ENCODE measurements at places on chromosomes 3 and 15.

- no peak for DNase-seq
Observed at GRCh38 chr3:133469140-133469731, 69.4 kb downstream of the BFSP2 start.

- no peak for DNase-seq
Observed at GRCh38 chr3:31514570-31514969, 18.2 kb upstream of the STT3B start.

GRCh38 chr3:27729325-27729724 is 7.2 kb upstream of the EOMES start:
- DNase-seq = no peak

DNA sequence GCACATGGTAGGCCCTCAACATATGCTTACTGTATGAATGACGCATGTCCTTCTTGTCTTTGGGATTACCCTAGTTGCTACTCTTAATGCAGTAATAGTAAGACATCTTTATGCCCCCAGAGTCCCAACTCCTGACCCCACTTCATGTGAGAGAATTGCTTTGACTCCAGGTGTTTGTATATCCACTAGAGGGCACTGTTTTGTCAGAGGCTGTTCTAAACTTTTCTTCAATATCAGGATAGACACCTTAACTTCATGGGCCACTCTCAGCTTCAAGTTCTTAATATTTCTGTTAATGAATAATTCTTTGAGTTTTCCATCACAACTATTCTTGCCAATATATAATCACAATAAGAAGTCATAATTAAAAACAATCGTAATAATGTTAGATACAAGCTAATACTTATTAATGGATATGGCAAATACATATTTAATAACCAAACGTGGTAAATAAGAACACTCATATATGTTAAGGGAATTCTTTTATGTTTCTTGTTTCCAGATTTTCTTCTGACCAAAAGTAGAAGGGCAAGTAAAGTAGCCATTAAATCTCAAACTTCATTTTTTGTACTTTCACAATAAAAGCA is 337.2 kb upstream of the DNAJC19 start:
- no peak for DNase-seq

DNA sequence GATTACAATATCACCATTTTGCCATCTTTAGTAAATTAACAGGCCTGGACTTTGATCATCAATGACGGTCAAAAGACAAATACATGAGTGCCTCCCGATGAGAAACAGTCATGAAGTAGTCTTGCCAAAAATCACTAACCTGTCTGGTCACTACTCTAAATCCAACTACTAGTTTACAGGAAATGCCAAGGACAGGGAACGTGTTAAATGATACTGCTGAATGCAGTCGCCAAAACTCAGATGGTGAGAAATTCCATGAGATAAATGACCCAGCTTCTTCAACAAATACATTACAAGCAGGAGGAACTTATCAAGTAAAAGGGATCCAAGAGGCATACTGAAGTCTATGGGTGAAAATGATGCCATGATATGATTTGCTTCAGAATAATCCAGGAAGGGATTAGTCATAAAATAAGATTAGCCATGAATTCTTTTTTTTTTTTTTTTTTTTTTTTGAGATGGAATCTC is 35.8 kb upstream of the ATP13A3 start:
- no peak for DNase-seq

- peak; percentile 32 for DNase-seq
Observed at GRCh38 chr15:70584838-70585706, 178.3 kb downstream of the UACA start.

DNA sequence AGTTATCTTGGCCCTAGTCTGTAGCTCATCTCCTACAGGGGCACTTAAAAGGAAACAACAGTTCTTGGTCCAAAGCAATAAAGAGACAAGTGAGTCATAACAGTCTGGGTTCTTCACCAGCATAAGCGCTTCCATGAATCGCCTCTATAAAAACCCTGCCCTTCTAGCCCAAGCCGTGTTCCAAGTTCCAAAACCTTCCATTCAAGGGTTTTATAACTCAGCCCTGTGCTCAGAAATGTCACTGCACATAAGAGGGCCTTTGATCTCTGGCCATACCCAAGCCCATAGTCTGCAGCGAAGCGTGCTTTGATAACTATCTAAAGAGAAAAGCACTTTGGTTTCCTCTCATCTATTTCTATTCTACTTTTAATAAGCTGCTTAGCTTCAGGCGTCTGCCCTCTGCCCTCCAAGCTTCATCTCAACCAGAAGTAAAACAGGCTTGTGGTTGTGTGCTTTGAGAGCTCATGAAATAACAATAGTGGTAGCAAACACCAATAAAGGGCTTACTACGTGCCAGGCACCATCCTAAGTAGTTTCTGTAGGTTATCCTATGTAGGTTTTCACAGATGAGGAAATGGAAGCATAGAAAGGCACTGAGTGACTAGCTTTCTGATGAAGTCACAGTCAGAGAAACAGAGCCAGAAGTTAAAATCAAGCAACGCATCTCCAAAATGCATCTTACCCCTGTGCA is 64.0 kb upstream of the AKAP13 start:
- no peak for DNase-seq

GRCh38 chr3:194928831-194929577 is 243.3 kb downstream of the FAM43A start:
- DNase-seq = no peak

DNA sequence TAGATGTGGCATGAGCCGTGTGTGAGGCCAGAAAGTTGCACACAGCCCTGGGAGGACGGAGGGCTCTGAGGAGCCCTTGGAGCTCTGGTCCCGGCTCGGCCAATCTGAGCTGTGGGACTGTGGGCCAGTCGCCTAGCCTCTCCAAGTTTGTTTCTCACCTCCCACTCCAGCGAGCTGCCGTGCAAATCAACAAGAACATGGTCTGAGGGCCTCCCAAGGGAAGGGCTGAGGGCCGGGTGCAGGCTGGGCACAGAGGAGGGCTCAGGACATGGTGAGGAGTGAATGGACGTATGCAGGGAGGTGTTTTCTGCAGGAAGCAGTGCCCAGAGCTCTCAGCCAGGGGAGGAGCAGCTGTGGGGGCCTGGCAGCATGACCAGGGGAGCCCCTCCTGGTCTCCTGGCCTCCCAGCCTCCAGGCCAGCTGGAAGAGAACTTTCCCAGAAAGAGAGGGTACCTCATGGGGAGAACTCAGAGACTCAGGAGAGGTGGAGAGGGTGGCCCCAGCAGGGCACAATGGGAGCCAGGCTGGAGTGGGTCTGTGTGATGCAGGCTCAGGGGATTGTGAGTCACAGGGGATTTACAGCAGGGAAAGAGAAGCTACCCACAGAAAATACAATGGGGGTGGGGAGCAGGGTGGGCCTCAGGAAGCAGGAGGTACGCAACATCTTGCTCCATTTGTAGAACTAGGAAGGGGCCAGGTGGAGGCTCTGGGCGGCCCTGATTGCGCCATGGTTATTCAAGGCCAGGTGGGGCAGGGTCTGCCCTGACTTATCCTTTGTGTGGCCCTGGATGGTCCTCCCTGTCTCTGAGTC is 24.8 kb downstream of the PSTPIP1 start:
- DNase-seq = no peak

DNA sequence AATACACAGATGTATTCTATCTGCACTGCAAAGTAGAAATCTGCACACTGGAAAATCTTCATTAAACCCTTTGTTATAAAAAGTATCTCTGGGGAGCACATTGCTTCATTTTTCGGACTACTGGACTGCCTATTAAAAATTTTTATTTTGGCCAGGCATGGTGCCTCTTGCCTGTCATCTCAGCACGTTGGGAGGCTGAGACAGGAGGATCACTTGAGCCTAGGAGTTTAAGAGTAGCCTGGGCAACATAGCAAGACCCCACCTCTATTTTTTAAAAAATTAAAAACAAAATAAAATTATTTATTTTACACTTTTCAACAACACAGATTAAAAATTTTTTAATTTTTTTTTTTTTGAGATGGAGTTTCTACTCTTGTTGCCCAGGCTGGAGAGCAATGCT is 6.0 kb downstream of the SERP1 start:
- DNase-seq = no peak

DNA sequence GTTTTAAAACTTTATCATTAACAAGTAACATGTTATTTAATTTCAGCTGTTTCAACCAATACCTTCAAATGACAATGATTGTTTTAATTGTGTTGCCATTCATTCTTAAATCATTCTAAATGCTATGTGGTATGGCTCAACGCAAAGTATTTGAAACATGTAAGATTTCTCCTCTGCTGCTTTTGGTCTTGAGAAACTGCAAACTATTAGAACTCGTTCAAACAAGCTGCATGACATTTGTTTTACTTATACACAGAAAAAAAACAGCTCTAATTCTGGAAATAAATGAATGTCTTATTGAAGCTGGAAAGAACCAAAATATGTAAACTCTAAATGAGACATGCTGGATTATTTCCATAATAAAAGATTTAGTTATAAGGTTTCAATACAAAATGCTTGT is 29.3 kb downstream of the FBN1 start:
- no peak for DNase-seq

DNA sequence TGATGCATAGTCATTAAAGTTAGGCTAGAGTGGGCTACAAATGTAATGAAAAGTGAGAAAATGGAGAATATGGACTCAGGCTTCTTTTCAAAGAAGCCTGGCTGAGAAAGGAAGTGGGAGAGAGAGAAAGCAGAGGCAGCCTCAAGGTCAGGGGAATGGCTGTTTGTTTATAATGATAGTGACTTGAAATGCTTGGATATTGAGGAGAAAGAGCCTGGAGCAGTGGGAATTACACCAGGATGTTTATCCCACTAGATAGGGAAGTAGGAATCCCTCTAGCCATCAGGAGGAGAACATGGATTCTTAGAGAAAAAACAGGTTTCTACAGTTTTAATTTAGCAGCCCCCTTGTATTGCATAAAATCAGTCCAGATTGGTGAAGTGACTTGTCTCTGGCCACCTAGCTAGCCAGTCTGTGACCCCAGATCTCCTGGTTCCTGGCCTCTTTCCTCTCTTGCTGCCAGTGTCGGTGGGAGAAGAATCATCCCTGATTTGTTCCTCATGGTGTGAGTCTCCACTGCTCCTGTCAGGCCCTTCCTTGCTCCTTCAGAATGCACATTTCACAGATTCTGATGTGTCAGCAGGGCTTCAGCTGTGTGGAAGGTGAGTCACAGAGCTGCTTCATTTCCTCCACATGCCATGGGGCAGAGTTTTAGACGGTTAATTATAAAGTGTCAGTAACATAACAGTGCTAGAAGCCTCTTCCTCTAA is 32.9 kb downstream of the SEMA6D start:
- DNase-seq = no peak

- DNase-seq = no peak
Observed at GRCh38 chr3:169146866-169147237, 516.7 kb downstream of the MECOM start.

DNA sequence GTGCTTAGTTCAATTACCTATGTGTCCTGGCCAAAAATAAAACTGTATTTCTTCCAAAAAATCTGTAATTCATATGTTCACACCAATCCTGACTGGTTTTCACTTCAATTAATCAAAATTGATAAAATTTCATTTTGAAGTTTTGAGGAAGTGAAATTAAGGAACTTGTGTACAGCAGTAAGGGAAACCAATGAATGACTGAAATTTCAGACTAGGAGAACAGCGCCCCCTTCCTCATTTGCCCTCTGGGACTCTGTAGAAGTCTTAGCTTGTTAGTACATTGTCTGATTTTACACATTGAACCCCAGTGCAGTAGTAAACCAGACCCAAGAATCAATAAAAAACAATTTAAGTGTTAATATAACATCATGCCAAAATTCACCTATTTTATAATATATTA is 495.3 kb upstream of the AGTR1 start:
- no peak for DNase-seq

GRCh38 chr3:111732252-111732879 is 126.7 kb upstream of the PHLDB2 start:
- DNase-seq = no peak

- no peak for DNase-seq
Observed at GRCh38 chr15:99135194-99135593, 30.3 kb downstream of the SYNM start.

DNA sequence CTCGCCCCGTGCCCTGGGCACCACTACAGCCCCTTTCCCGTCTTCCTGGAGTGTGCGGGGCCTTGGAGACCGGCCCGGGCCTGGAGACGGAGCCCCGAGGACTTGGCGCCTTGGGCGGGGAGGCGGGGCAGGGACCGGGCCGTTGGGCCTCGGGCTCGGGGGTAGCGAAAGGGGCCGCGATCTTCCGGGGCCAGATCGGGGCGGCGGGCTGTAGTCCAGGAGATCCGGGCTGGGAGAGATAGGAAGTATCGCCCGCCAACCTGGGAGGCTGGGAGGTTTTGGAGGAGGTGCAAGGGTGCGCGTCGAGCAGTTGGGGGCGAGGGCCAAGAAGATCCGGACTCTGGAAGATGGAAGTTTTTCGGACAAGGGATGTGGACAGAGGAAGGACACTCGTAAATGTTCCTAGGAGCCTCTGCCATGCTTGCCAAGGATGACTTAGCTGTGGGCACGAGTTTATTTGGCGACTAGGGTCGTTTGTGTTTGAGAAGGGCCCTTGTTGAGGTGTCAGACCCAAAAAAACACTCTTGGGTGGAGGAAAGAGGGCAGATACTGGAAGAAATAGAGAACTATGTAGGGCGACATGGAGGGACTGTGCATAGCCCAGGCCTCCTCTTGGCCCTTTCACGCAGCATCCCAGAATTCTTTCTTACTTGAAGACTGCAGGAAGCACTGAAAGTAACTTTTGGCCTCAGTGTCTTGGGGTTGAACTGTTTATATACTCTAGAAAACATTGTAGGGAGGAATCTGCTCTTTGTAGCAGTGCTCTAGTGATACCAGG is 712 bp downstream of the RTF1 start:
- DNase-seq = peak; percentile 6

DNA sequence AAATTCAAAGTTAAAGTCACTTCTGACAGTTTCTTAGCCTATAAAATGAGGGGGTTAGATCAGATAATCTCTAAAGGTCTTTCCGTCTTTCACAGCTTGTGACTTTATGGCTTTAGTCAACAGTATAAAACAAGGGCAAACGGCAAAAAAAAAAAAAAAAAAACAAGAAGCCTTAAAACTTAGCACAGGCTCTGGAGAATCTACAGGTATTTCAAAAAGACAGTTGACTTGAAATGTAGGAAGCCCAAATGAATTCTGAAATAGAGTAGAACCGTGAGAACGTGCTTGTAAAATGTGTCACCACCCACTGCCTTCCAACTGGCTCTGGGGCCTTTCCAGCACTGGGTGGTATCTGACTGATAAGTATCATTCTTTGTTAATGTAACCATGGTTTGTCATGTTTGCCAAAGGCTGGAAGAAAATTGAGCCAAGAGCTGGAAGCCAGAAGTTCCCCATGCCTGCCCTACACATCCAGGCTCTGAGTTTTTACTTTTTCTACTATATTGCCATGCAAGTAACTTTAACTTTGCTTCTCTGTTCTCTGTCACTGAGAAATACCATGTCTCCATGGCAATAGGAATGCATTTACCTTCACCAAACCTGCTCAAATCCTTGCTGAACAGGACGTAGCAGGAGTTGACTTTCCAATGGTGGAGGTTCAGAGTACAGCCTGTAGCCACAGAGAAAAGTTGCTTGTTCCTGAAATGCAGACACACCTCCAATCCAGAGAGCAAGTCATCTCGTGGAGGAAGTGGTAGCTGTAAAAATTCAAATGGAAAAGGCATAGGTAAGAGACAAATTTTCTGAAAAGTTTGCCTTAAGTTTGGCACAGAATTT is 35.8 kb upstream of the THSD4 start:
- DNase-seq = no peak
